ENCODE measurements at places on chromosomes 12 and 14. TPM values are rescaled to one million over a fixed set of nuclear protein-coding genes. Genes with fewer than 3 reads are reported as not detected.

The WIF1 gene
- 171 TPM for total RNA-seq

The TMEM229B gene
- 5.4 TPM for total RNA-seq

The PLEKHD1 gene
- 0.41 TPM for total RNA-seq

The SRGAP1 gene
- total RNA-seq: 11.4 TPM

The ARMH4 gene
- 2.3 TPM for total RNA-seq

The MGP gene
- 472 TPM for total RNA-seq

The PGAM5 gene
- total RNA-seq: 25.4 TPM

The SH2B3 gene
- total RNA-seq: 47.1 TPM

The TC2N gene
- total RNA-seq: 56.7 TPM

The LRIG3 gene
- total RNA-seq: 40.5 TPM

The TRHDE gene
- total RNA-seq: 7.3 TPM

The COX8C gene
- not detected for total RNA-seq

The ERP27 gene
- total RNA-seq: 9.7 TPM

The BIN2 gene
- total RNA-seq: 26.1 TPM

Data from upper lobe of right lung (tissue), 1 donor.